ENCODE measurements at places on chromosomes 4 and X.

GRCh38 chrX:135740681-135741149 lies 27.3 kb downstream of the CT45A1 start:
- no peak for DNase-seq

- DNase-seq: no peak
Observed at GRCh38 chrX:433771-434170, 47.1 kb upstream of the PPP2R3B start.

GRCh38 chr4:2141762-2142451 lies 82.8 kb downstream of the NAT8L start:
- no peak for DNase-seq

DNA sequence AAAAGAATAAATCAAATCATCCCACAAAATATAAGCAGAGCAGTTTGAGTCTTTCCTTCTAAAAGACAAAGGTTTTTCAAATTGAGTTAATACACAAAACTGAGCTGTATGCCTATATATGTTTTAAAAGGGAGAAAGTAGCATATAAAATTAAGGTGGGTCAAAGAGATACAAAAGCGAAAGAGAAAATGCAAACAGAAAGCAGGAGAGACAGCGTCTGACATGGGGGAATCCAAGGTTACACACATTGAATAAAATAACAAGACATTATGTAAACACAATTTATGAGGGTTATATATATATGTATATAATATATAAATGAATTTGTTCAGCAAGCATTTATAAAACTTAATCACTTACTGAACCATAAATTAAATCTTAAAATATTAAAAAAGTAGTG lies 276.1 kb upstream of the LCORL start:
- no peak for DNase-seq

DNA sequence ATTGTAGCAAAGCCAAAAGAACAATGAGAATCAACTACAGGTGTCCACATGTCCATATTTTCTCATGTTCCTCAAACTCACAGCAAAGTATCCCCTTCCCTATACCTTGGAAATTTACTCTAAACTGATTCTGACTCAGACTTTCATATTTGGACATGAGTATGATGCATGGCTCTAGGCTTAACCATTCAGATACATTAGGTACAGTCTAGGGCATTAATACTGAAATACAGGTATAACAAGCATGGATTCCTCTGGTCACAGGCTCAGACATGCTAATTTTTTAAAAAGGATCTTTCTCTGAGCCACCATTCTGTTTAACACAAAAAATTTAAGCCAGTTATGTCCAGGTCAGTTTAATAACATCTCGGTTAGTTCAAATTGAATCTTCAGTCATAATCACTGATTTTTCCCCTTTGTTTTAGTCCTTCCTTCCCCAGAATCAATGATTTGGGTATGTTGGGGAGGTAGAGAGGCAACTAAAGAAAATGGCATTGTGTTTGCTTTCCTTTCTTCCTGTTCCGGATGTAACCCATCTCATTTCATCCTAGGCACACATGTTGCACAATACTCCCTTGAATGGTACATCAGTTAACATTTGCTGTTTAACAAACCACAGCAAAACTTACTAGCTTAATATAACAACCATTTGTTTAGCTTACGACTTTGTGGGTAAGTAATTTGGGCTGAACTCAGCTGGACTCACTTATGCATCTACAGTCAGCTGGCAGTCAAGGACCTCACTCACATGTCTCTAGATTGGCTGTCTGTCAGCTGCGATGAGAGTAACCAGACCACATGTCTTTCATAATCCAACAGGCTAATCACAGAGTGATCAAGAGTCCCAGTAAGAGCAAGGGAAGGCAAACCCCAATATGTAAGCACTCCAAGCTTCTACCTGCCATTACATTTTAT lies 75.3 kb upstream of the GRIA3 start:
- no peak for DNase-seq
